Stimulated activated naive CD4-positive, alpha-beta T cell treated with Interleukin-2 at 50 U/mL for 16 hours (primary cell): ENCODE measurements at places on chromosomes 16 and 17.

DNA sequence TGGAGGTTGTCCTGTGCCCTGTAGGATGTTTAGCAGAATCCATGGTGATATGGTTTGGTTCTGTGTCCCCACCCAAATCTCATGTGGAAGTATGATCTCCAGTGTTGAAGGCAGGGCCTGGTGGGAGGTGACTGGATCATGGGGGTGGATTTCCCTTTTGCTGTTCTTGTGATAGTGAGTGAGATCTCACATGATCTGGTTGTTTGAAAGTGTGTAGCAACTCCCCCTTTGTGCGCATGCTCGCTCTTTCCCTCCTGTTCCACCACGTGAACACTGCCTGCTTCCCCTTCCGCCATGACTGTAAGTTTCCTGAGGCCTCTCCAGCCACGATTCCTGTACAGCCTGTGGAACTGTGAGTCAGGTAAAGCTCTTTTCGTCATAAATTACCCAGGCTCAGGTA is 61.9 kb downstream of the ARHGAP17 start:
- DNase-seq = no peak

DNA sequence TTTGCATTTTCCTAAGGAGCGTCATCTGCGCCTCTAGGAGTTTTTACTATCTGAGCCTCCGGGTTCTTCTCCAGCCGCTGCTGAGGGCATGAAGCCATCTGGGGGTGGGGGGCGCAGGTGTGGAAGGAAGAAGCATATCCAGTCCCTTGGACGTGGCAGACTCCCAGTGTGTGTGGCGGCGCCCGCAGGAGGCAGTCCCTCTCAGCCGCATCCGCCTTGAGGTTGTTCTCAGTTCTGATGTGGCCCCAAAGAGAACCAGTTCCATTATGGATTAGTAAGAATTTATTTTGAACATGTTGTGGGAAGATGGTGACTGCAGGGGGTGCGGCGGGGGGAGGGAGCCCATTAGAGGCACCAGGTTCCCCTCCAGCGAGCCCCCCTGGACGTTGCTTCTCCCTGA is 100.2 kb downstream of the SEC14L1 start:
- no peak for DNase-seq

- DNase-seq = no peak
Observed at GRCh38 chr16:4392382-4393239, 21.0 kb downstream of the VASN start.

- DNase-seq = no peak
Observed at GRCh38 chr17:81912441-81913309, 1.5 kb upstream of the PCYT2 start.

DNA sequence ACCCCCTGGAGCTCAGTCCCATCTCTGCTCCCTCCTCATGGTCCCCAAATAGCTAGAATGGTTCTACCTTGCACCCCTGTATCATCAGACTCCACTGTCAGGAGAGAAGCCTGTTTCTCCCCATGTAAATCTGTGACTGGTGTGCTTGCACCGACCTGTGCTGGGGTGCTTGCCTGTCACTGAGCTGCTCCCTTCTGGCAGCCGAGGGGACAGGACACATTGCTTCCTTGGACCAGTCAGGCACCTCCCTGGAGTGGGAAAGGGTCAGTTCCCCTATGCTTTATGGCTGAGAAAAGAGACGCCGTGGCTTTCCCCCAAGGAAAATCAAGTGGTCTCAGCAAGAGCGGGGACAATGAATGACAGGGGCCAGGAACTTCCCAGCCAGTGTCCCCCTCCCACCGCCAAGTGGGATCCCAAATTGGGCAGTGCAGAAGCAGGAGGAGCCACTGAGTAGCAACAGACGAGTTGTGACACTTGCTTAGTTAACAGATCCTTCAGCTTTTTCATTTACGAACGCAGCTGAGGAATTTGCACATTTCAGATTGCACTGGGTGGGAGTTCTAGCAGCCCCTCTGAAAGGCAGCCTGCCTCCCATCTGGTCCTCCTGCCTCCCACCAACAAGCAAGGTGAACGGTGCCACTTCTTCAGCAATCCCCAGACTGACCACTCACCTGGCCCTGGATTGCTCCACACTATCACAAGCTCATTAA is 156.4 kb downstream of the KATNIP start:
- no peak for DNase-seq

- no peak for DNase-seq
Observed at GRCh38 chr16:24988593-24989338, 26.4 kb downstream of the ARHGAP17 start.

DNA sequence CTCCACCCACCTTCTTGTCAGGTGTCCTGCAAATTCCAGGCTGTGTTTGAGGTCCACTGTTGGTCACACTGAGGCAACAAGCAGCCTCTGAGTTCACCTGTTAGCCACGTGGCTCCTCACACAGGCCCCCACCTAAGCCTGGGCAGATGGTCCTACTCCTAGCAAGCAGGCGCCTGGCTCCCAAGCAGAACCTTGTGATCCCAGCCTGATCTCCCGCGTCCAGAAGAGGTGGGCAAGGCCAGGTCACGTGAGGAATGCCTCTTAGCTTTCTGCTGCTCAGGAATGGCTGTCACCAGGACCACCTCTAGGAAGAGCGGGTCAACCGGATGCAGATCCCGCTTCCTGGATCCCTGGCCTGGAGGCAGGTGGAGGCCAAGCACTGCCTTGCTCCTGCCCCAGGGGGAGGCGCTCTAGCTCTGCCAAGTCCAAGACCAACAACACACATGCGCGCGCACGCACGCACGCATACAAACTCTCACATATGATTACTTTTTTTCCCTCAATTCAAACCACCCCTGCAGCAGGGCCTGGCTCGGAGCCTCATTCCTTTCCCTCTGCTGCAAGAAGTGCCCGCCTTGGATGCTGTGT is 9.5 kb downstream of the CYB561 start:
- DNase-seq = no peak
